ENCODE measurements at places on chromosomes 4 and X.

DNA sequence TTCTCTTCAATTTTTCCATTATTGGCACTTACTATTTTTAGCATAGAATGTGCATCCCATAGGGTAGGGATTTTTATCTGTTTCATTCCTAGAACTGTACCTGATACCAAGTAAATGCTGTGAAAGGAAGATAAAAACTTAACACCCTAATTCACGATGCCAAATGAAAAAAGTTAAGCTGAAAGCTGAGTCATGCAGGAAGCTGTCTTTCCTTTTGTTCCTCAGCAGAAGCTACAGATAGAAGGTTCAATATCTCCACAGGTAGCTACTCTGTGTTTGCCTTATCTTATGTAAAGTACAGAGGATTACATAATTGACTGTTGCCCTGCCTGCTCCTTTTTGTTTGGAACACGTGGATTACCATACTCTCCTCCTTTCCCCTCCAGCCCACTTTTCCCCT is 77.0 kb downstream of the LRP2BP start:
- no peak for DNase-seq

GRCh38 chrX:12060489-12061260 is 77.6 kb upstream of the FRMPD4 start:
- no peak for DNase-seq

DNA sequence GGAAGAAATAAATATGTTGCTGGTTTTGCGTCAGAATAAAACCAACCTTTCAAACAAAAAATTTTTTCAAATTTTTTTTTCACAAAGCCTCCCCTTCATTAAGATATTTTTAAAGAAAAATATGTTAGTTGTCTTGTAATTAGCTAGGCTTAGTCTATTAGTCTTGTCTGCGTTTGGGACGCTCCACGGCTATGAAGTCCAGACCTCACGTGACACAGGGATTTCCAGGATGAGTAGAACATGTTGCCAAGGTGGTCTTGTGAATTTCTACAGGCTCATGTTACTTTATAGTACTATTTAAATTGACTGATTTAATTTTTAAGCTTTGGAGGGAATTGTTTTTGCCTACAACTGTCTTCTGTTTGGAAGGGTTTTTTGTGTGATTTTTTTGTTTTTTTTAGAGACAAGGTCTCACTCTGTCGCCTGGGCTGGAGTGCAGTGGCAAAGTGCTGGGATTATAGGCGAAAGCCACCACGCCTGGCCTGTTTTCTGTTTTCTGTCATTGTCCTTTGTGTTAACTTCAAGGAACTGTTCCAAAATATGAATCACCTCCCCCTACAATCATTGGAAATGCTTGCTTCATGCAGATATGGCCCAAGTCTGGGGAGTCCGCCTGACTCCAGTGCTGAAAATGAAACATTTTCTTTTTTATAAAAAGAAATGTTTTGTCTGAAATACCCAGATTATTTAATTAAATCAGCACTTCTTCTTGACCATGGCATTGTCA is 26.2 kb downstream of the TMEM144 start:
- DNase-seq, result no peak

DNA sequence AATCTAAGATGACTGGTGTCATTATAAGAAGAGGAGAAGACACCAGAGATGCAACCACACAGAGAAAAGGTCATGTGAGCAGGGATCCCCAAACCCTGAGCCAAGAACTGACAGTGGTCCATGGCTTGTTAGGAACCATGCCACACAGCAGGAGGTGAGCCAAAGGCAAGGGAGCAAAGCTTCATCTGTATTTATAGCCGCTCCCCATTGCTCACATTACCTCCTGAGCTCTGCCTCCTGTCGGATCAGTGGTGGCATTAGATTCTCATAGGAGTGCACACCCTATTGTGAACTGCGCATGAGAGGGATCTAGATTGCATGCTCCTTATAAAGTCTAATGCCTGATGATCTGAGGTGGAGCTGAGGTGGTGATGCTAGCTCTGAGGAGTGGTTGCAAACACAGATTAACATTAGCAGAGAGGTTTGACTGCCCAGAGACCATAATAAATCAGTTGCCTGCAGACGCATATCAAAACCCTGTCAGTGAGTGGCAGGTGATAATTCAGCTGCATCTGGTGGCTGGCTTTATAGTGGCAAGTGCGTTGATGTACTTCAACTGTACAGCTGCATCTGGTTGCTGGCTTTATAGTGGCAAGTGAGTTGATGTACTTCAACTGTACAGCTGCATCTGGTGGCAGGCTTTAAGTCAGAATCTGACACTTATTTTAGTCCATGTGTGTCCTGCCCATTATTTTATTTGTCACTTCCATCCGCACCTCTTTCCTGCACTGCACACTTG is 19.8 kb upstream of the CXCL2 start:
- no peak for DNase-seq

All from cortex of kidney (tissue), 1 donor.